Activated naive CD8-positive, alpha-beta T cell treated with anti-CD3 and anti-CD28 coated beads, Interleukin-2, amount 50 U/mL, for 24 hours (primary cell): ENCODE measurements at places on chromosomes 11 and 22.

- H3K4me1 ChIP-seq, result peaks cover 21% of the 10 kb centered on the region
- H3K27me3 ChIP-seq, result no peaks in the 10 kb centered on the region
- H3K27ac ChIP-seq, result no peak overlapping the region
- H3K36me3 ChIP-seq, result peaks cover 9% of the 10 kb centered on the region
These were observed 51.8 kb downstream of the MICAL3 start for GRCh38 chr22:17972385-17973191.

GRCh38 chr11:47156333-47156732 lies 20.3 kb downstream of the ARFGAP2 start:
- no peaks in the 10 kb centered on the region for H3K27me3 ChIP-seq
- no peaks in the 10 kb centered on the region for H3K36me3 ChIP-seq
- no peak overlapping the region for H3K27ac ChIP-seq
- H3K4me3 ChIP-seq, result no peak overlapping the region

DNA sequence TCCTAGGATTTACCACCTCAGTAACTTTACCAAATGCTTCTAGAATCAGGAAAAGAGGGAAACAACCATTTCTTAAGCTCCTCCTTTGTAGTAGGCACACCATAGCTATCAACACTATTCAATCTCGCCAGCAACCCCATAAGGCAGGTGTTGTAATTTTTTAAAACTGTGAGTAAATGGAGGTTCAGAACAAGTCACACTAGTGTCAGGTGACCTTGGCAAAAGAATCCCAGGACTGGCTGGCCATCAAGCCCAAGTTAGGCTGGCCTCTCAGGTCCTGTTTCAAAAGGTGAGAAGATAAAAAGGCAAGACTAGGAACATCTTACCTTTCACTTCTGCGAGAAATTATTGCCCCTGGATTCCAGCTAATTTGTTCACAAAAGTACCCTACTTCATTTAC lies 713 bp downstream of the TOP3B start:
- H3K27ac ChIP-seq, result peak overlapping the region; percentile 80
- no peaks in the 10 kb centered on the region for H3K27me3 ChIP-seq
- DNase-seq, result no peak
- H3K4me1 ChIP-seq, result peaks cover 24% of the 10 kb centered on the region

DNA sequence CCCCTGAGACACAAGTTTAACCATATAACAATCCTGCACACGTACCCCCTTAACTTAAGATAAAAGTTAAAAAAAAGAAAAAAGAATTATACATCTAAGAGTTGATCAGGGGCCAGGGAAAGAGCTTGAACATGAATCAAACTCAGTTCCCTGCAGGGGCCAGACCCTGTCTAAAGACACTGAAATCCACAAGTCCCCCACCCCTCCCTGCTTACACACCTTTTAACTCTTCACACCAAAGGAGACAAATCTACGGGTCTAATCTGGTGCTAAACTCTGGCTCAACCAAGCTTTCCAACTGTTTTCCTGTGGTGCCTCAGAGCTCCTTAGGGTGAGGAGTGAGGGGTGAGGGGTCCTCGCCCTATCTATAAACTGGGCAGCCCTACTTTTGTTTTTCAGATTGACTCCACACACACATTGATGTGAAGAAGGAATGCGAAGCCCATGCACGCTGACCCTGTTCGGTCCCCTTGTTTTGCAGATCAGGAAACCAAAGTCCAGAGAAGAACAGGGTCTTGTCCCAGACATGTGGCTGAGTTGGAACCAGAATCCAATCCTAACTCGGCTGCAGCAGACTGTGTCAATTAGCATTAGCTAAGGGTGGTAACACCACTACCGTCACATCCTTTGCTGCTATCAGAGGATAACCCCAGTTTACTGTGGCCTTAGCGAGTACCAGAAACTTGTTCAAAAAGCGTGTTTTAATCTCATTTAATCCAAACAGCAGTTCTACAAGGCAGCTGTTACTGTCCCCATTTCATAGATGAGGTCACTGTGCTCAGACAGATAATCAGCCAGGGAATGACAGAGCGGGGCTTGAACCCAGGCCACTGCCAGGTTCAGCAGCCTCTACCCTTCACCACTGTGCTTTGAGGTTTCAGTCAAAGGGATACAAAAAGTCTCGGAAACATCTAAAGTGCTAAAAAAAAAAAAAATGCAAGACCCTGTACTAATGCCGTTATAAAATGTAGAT lies 145.2 kb upstream of the SYT13 start:
- no peak overlapping the region for H3K27ac ChIP-seq
- H3K4me1 ChIP-seq, result no peaks in the 10 kb centered on the region
- H3K27me3 ChIP-seq, result peaks cover 12% of the 10 kb centered on the region
- no peak overlapping the region for H3K4me3 ChIP-seq
- no peaks in the 10 kb centered on the region for H3K36me3 ChIP-seq

DNA sequence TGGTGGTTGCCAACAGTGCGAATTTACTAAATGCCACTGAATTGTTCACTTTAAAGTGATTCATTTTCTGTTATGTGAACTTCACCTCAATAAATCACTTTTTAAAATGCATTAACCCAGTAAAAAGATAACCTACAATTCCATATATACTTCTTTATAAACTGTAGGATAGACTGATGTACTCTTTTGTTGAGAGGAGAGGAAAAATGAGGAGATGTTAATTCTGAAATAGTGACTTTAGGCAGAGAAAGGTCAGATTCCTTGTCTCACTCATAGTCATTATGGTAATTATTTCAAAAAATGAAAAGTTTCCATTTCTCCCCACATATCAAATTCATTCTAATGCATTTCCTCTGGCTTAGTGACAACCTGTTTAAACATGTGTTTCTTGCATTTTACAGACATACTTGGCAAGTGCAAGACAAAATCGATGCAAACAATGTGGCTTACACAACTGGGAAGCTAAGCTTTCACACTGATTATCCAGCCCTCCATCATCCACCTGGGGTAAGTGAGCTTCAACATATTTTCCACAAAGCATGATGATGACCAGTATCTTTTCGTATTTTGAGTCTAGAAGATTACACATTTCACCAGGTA lies 74.5 kb downstream of the BBOX1 start:
- DNase-seq, result no peak
- no peak overlapping the region for H3K27ac ChIP-seq
- H3K27me3 ChIP-seq, result no peaks in the 10 kb centered on the region
- H3K36me3 ChIP-seq, result no peaks in the 10 kb centered on the region

DNA sequence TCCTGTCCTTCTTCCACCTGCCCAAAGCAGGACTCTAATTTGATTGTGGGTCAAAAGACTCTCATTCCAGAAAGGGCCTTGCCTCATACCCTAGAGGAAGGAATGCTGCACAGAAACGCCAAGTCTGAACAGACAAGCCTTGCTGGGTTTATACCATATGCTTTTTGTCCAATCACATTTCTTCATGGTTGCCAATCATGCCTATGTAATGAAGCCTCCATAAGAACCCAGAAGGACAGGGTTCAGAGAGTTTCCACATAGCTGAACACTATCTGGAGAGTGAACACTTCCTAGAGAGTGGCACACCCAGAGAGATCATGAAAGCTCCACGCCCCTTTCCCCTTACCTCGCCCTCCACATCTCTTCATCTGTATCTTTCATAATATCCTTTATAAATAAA lies 4.8 kb upstream of the SAA2 start:
- no peaks in the 10 kb centered on the region for H3K36me3 ChIP-seq
- H3K4me3 ChIP-seq, result no peak overlapping the region
- no peak for DNase-seq
- H3K27me3 ChIP-seq, result no peaks in the 10 kb centered on the region
- H3K4me1 ChIP-seq, result no peaks in the 10 kb centered on the region

DNA sequence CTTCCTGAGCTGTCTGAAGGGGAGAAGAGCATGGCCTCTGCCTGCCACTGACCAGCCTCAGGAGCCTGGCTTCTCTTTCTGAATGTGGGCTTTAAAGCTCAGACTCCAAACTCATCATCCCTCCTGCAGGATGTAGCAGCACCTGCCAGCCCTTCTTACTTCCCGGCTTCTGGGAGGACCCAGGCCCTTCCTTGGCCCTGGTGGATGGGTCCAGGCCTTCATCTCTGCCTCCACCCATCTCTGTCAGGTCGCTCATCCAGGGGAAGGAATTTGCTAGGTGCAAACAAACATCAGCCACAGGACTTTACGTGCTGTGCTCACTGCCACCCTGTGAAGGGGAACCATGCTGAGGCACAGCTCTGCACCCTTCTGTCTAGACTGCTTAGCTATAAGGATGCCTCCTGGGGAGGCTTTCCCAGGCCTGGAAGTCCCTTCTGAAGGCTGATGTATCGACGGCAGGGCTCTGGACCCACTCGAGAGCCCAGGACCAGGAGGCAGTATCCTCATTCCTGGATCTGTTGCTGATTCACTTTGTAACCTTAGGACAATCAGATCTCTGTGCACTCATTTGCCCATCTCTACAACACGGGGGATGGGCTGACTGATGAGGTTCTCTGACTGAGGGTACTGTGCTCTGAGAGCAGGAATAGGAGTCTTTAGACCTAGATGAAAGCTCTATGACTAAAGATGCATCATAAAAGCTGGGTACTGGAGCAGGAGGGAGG lies 30.9 kb downstream of the USP35 start:
- H3K36me3 ChIP-seq, result peaks cover 2% of the 10 kb centered on the region
- H3K27me3 ChIP-seq, result no peaks in the 10 kb centered on the region
- no peak overlapping the region for H3K4me3 ChIP-seq
- peaks cover 13% of the 10 kb centered on the region for H3K4me1 ChIP-seq
- DNase-seq, result no peak

- no peak overlapping the region for H3K4me3 ChIP-seq
- no peak for DNase-seq
- peaks cover 3% of the 10 kb centered on the region for H3K27me3 ChIP-seq
- H3K27ac ChIP-seq, result no peak overlapping the region
- H3K36me3 ChIP-seq, result no peaks in the 10 kb centered on the region
- no peaks in the 10 kb centered on the region for H3K4me1 ChIP-seq
These were observed 52.6 kb downstream of the CLTCL1 start for GRCh38 chr22:19238900-19239299.

GRCh38 chr22:29065468-29066190 lies 4.0 kb upstream of the C22orf31 start:
- no peaks in the 10 kb centered on the region for H3K36me3 ChIP-seq
- H3K27me3 ChIP-seq, result peaks cover 38% of the 10 kb centered on the region
- H3K4me3 ChIP-seq, result no peak overlapping the region
- H3K27ac ChIP-seq, result no peak overlapping the region

DNA sequence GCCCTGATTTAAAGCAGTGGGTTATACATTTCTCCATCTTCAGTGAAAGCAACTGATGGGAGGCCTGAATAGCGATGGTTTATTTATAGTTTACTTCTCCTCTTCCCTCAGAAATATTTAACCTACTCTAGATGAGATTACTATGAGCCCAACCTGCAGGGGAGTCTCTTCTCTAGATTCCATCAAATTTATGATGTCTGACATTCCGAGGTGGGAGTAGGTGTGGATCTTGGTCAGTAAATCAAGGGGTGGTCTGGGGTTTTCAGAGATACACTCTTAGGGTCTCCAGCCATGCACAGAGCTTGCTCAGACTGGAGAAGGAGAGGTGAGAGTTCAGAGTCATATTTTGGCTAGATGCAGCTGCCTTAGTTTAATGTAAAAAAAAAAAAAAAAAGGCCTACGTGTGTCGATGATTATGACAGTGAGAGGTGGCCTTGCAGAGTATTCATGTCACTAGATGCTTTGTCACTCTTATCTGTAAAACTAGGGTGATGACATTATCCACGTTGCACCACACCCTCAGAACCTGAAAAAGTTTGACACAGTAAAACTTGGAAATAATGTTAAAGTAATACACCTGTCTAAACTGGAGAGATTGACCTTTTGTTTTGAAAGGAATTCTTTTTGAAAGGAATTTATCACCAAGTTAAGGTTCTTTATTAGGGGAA lies 81.2 kb downstream of the EXT2 start:
- H3K4me1 ChIP-seq, result no peaks in the 10 kb centered on the region
- DNase-seq, result no peak
- H3K27ac ChIP-seq, result no peak overlapping the region
- H3K4me3 ChIP-seq, result no peak overlapping the region
- peaks cover 12% of the 10 kb centered on the region for H3K36me3 ChIP-seq
- H3K27me3 ChIP-seq, result no peaks in the 10 kb centered on the region

DNA sequence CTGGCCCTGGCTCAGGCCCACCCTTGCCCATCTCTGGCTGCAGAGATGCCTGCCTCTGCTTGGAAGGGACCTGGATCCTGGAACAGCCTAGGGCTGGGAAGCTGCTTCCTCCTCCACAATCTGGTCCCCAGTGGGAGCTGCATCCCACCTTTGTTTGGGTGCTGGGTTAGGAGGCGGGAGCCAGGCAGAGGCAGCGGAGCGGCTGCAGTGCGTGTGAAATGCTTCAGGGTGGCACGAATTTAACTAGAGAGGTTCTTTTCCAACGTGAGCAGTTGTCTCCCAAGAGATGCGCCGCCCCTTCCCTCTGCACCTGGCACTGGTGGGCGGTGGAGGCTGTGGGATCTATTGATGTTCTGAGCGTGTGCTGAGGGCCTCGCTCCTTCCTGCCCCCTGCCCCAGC lies 31.6 kb downstream of the BRSK2 start:
- H3K27me3 ChIP-seq, result no peaks in the 10 kb centered on the region
- DNase-seq, result no peak
- H3K36me3 ChIP-seq, result peaks cover 4% of the 10 kb centered on the region
- H3K27ac ChIP-seq, result no peak overlapping the region
- no peak overlapping the region for H3K4me3 ChIP-seq
